ENCODE measurements at places on chromosomes 12 and 14.
A peak's percentile ranks its signal among the peaks of the same experiment; 100 is the strongest.

- no peak for DNase-seq
Observed at GRCh38 chr12:14326699-14327098, 38.8 kb upstream of the ATF7IP start.

DNA sequence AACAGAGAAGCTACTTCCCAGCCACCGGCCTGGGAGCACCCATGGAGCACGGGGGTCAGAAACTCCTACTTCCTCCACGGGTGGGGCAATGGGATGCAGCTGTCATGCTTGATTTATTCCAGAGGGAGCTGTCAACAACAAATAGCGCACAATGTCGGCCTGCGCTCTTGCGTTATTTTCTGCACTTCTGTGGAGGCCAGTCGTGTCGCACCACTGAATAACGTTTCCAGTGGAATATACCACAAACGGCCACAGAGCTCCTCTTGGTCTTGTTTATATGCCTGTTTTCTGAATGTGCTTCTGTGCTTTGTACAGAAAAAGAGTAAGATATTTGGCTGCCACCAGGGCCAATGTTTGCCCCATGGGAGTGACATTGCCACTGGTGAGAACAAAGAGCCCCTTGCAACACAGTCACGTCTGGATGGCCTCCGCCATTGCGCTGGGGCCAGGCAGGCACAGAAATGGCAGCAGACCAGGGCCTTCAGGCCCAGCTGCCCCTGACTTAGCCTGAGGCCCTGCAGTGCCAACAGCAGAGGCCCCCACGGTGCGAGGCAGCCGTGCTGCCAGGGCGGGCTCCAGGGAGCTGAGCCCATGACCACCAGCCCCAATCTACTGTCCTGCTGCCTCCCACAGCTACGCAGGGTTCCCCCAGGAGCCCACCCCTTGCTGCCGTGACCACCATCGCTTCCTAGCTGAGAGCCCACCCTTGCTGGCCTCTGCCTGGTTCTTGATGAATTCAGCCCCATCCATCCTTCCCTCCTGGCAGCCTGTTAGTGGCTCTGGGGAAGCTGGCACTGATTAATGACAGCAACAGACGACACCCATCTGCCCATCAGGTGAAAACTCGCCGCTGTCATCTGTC lies 28.9 kb upstream of the TMEM179 start:
- no peak for DNase-seq

- DNase-seq, result no peak
Observed at GRCh38 chr12:121318121-121318520, 21.6 kb upstream of the CAMKK2 start.

DNA sequence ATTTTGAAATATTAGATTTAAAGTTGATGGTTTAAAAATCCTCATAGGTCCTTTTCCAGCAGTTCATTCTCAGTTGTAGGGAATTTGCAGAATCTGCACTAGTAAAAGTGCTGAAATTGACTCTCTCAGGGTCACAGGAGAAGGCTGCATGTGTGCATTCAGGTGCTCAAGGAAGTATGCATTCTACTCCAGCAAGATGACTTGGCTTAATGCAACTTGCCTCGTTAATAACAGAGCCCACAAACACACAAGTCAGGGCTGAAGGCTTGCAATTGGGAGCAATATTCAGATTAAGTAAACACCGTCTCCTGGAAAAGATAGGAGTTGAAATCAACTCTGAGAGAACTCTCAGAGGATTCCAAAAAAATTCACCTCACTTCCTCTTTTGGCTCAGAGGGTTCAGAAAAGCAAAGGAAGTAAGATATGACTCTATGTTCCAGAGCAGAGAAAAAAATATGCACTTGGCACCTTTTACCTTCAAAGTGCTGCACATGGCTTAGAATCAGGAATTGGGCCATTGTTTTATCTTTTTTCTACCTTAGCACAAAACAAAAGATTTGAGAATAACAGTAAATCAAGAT lies 406.3 kb upstream of the DCN start:
- DNase-seq, result peak; percentile 2

DNA sequence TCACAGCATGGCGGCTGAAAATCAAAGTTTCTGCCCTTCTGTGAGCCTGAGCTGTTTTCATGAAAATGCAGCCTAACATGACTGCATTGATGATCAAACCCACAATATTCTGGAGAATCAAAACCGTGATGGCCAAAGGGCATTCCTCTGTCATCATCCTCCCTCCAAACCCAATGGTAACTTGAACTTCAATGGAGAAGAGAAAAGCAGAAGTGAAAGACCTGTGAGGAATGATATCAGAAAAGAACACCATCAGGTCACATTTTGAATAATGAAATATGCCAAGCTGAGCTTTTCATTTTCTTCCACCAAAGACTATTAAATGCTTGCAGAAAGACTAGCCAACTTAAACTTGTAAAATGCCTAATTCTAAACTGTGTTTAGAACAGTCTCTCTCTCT lies 8.1 kb downstream of the KCNJ8 start:
- no peak for DNase-seq

- no peak for DNase-seq
Observed at GRCh38 chr14:41634286-41634685, 27.6 kb downstream of the LRFN5 start.

GRCh38 chr14:91149462-91149861 lies 35.6 kb downstream of the DGLUCY start:
- no peak for DNase-seq

GRCh38 chr14:104187121-104187889 lies 48.9 kb downstream of the KIF26A start:
- no peak for DNase-seq

- no peak for DNase-seq
Observed at GRCh38 chr14:26963711-26964110, 365.9 kb upstream of the NOVA1 start.

GRCh38 chr12:9957834-9958233 lies 13.4 kb upstream of the CLEC12A start:
- peak; percentile 22 for DNase-seq
